ENCODE measurements at places on chromosomes 7 and 10.
A peak's percentile ranks its signal among the peaks of the same experiment; 100 is the strongest.

GRCh38 chr10:119306986-119307392 lies 99.6 kb downstream of the GRK5 start:
- DNase-seq, result no peak

- DNase-seq, result no peak
Observed at GRCh38 chr7:151648429-151648828, 128.7 kb upstream of the RHEB start.

DNA sequence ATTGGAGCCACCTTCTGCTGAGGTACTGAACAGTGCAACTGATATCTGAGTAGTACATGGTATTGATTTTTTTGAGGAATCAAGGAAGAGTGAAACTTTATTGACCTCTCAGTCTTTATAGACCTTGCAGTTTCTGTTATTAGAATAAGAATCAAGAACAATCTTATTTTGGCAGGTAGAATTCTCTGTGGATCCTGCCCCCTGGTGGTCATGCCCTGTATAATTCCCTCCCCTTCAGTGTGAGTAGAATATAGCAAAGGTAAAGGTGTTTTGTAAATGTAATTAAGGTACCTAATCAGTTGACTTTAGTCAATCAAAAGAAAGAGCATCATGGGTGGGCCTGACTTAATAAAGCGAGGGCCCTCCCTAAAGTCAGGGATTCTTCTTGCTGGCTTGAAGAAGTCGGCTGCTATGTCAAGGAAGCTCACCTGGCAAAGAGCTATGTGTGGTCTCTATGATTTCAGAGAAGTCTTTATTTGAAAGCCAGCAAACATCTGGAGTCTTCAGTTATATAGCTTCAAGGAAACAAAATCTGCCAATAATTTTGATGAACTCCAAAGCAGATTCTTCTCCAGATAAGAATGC lies 142.8 kb downstream of the LSM5 start:
- DNase-seq, result peak; percentile 27

GRCh38 chr10:60205741-60206140 lies 183.9 kb downstream of the ANK3 start:
- DNase-seq, result no peak

DNA sequence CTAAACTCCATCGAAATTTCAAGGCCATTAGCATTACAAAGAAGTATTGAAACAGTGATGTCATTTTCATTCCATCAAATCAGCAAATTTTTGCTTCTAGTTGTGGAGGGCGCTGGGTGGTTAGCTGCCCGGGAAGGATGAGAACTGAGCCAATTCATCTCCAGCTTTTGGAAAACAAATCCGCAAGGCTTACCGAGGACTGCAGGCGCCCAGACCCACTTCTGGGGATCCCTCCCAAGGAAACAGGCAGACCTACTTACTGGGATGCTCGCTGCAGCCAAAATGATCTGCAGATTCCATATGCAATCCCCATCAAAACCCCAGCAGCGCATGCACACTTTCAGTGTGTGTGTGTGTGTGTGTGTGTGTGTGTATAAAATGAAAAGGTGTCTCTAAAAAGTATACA lies 19.2 kb downstream of the TNRC18 start:
- DNase-seq, result no peak

DNA sequence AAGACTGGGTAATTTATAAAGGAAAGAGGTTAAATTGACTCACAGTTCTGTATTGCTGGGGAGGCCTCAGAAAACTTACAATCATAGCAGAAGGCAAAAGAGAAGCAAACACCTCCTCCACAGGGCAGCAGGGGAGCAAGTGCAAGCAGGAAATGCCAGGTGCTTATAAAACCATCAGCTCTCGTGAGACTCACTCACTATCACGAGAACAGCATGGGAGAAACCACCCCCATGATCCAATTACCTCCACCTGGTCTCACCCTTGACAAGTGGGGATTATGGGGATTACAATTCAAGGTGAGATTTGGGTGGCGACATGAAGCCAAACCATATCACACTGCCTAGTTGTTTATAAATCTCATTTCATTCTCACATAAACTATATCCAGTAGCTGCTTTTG lies 28.0 kb upstream of the CPN1 start:
- no peak for DNase-seq

DNA sequence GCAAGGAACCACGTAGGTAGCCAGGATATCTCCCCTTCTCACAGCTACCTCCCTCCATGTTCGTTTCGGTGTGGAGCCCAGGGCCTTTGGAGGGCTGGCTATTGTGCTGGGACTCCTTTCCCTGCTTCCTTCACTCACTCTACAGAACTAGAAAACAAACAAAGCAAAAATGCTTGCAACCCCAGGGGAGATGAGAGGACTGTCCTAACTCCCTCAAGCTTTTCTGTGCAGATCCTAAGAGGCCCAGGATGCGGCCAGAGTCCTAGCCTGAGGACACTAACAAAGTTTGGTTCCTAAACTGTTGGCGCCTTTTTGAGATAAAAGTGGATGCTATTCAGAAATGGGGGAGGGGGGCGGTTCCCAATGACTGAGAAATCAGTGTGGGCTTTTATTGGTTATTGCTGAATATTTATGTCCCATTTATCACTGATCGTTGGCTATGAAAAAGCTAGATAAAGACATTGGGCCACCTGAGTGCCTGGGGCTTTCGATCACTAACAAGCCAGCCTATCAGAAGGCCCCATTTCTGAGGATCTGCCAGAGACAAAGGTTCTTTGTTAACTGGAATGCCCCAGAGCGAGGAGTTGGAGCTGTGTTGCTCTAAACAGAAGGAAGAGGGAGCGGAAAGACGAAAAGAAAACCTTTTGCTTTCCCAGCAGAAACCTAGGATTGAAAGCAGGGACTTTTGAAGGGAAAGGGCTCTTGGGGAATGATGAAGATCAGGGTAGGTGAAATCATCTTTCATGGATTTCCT lies 95.2 kb upstream of the EGR2 start:
- no peak for DNase-seq

Data from stimulated activated CD4-positive, alpha-beta T cell treated with anti-CD3 and anti-CD28 coated beads, Interleukin-4, amount 100 ng/mL, for 48 hours (primary cell).